ACHN (cell line): ENCODE measurements at places on chromosomes 16 and 17.

- DNase-seq = no peak
These were observed 17.7 kb upstream of the STH start for GRCh38 chr17:45981306-45981705.

DNA sequence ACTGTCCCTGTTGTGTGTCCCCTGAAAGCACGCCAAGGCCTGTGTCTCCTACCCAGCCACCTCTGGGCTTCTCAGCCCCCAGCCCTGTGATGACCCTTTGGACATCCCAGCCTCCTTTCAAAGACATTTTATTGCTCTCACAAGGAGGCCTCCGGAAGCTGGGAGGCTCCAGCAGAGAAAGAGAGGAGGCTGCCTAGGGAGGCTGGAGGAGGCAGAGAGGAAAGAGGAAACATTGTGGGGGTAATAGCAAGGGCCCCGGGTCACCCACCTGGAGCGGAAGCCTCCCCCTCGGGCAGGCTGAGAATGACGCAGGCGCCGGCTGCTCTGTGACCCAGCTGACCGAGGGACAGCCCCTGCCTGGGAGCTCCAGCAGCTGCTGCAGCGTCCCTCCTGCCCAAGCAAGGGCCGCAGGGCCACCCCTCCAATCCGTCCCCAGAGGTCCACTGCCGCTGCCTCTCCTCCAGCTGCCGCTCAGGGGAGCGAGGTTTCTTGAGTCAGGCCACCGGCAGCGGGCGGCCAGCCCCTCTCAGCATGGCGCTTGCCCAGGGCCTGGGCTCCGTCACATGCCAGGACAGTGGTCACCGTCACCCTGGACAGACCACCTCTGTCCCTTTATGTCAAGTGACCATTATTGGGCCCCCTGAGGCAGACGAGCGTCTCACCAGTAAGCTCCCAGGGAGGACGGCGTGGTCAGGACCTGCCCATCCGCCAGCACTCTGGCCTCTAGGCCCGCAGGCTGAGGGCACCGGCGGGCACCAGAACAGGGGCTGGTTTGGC lies 29.3 kb downstream of the ACTG1 start:
- DNase-seq = no peak

GRCh38 chr17:61399131-61400065 lies at the start of gene TBX2:
Gene TBX2, plus strand, starts transcription at chr17:61399843. Its CDS starts 334 bp downstream, at chr17:61400177.
- DNase-seq = peak; percentile 31

DNA sequence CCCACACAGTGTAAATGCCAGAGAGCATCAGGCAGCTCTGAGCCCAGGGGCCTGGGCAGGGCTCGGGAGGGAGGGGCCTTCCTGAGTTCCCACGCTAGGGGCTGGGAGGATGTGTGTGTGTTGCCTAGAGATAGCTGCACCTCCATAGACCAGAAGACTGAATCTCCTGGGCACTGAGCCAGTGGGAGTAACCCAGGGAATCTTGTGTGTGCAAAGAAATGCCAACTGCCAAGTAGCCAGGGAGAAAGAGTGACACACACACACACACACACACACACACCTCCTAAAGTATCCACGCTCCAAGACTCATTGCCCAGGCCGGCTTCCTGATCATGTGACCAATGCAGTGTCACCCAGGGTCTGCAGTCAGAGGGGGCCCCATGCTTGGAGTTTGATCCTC lies 166.2 kb upstream of the RPL38 start:
- DNase-seq = peak; percentile 5

- no peak for DNase-seq
These were observed 5.5 kb downstream of the GAST start for GRCh38 chr17:41717408-41718286.

GRCh38 chr17:76935331-76935730 lies 67.1 kb downstream of the MGAT5B start:
- peak; percentile 30 for DNase-seq

GRCh38 chr16:58543685-58544084 lies 28.4 kb downstream of the SETD6 start:
- DNase-seq = no peak

- peak; percentile 85 for DNase-seq
These were observed 60.1 kb downstream of the AIPL1 start for GRCh38 chr17:6374761-6375312.

- DNase-seq = no peak
These were observed 28.1 kb upstream of the KRT17 start for GRCh38 chr17:41652461-41652970.

DNA sequence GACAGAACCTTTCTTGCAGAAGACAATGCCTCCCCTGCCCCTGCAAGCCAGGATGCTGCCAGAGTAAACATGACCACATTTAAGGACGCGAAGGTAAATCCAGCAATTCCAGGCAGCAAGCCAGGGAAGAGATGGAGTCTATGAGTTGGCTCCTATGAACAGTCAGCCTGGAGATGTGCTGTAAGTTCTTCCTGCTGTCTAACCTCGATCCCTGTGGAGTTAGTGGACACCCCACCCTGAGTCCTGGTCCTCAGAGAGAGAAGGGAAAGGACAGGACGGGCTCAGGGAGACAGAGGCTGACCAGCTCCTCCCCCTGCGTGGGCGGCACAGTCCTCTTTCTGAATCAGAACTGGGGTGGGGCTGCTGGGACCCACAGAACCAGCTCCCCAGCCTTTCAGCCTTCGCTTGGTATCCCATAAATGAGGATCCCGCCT lies 24.9 kb downstream of the CDC42EP4 start:
- DNase-seq = no peak

DNA sequence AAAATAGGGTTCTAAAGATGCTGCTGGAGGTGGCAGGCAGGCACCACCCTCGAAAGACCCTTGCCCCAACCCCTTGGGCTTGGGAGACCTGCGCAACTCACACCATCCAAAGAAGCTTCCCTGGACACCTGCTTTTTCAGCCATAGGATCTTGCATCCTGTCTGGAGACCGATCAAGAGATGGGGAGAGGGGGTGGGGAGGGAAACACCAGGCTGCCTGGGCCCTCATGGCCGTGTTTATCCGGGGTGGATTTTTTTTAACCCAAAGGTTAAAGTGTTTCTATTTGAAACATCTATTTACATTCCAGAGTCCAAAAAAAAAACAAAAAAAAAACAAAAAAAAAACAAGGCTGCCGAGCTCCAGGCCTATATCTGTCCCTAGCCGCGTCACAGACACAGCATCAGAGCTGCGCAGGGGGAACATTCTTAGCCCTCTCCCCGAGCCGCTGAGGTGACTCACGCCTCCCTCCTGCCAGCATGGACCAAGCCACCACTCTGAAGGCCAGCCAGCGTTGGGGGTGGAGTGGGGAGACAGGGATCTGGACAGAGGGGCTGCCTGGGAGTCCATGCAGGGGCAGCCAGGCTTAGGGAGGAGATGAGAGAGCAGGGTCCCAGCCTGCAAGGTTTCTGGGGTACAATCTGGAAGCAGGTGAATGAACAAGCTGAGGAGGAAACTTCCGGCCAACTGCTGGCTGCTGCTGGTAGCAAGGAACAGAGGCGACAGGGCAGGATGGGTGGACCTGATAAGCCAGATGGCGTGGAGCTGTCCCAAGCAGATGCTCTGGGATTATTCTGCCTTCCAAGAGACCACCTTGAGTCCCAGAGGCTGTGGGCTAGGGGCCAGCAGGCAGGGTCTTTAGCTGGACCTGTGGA lies 14.8 kb downstream of the HDAC5 start:
- DNase-seq = peak; percentile 91

DNA sequence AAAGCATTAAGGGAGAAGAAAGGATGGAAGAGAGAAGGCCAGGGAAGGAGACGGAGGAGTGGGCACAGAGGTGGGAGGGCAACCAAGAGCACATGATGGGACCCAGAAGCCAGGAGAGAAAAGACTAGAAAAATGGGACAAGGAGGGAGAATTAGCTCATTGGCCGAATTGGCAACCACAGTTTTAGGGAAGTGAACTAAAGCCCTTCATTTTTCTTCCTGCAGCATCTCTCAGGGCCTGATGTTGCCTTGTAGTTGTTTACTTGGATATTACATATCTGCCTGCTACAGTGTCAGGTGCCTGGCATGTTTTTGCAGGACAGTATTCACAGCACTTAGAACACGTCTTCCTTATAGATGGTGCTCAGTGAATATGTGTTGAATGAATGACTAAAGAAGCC lies 19.0 kb downstream of the EMP2 start:
- no peak for DNase-seq

DNA sequence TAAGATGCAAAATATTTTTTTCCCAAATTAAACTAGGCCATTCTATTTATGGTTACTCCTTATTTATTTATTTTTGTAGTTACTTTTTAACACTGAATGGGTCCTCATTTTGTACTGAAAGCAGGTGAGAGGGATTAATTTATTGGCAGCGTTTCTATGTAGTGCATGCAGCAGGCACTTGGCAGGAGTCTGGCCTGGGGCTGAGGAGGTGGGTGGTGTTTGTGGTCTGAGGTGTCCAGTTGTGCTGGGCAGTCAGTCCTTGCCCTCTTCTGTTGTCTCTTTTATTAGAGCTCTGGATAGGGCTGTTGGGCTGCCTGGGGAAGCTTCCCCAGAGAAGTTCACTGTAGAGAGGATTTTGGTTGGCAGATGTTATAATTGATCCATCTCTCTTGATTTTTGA lies 12.7 kb downstream of the SEC14L1 start:
- DNase-seq = no peak

- DNase-seq = no peak
These were observed 222.0 kb downstream of the HS3ST3B1 start for GRCh38 chr17:14522795-14523387.

GRCh38 chr17:68942389-68942788 lies 12.8 kb downstream of the ABCA8 start:
- no peak for DNase-seq

DNA sequence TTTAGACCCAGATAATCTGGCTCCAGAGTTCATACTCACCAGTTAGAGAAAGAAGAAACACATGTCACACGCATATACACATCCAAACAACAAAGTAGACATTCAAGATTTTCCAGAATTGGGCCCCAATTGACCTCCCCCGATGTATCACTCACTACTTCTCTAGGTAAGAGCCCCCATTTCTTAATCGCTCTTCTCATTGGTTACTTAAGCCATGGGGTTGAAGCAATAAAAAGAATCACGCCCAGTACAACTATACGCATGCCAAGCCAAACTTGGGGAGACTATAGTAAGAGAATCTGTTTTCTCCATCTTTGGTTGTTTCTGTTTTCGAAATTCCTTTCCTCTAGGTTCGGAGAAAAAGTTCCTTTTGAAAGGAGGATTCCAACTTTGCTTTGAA lies 565 bp downstream of the DDX52 start:
- peak; percentile 39 for DNase-seq

DNA sequence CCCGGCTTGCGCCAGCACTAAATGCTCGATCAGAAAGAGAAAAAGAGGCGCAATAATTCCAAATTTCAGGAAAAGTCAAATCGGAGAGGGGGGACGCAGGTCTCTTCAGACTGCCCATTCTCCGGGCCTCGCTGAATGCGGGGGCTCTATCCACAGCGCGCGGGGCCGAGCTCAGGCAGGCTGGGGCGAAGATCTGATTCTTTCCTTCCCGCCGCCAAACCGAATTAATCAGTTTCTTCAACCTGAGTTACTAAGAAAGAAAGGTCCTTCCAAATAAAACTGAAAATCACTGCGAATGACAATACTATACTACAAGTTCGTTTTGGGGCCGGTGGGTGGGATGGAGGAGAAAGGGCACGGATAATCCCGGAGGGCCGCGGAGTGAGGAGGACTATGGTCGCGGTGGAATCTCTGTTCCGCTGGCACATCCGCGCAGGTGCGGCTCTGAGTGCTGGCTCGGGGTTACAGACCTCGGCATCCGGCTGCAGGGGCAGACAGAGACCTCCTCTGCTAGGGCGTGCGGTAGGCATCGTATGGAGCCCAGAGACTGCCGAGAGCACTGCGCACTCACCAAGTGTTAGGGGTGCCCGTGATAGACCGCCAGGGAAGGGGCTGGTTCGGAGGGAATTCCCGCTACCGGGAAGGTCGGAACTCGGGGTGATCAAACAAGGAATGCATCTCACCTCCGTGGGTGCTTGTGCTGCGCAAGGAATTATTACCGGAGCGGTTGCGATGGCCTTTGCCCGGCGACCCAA lies 4.0 kb upstream of the DLX4 start:
- no peak for DNase-seq

DNA sequence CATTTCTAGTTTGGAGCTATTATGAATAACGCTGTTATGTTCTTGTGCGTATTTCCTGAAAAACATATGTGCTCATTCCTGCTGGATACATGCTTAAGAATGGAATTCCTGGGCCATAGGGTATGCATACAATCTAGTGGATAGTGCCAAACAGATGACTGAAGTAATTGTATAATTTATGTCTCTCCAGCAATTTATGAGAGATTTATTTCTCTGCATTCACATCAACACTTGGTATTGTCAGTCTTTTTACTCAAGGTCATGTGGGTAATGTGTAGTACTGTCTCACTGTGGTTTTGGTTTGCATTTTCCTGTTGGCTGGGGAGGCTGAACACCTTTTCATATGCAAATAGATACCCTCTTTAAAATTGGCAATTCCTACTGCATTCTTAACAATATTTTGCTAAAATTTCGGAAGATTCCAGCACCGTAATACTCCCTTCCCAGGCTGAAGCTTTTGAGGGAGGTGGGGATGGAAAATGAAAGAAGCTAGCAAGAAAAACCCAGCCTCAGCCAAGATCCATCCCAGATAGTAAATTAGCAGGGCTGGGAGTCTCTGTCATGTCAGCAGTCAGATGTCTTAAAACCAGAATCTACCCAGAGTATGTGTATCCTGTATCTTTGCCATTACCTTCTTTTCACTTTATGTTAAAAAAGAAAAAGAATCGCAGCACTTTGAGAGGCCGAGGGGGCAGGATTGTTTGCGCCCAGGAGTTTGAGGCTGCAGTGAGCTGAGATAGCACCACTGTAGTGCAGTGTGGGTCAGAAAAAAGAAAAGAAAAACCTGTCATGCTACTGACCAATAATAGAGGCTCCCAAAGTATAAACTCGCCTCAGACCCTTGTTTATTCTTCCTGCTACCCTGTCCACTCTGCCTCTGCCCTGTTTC lies 204.9 kb downstream of the LGALS9B start:
- DNase-seq = no peak

DNA sequence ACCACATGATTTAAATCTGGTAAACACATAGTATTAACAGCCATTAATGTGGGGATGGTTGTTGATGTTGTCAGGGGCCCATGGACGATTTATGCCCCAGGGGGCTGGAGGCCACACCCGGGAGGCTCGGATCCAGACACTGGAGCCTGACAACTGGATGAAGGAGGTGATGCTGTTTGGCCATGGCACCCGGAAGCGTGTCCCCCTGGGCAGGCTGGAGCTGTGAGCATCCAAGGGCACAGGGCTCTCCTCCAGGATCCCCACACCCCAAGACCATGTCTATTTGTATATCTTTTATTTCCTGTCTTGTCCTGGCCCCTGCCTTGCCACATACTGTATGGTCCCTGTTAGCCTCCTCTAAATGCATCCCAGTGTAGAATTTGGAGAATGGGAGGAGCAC lies 4.6 kb downstream of the RSAD1 start:
- no peak for DNase-seq

DNA sequence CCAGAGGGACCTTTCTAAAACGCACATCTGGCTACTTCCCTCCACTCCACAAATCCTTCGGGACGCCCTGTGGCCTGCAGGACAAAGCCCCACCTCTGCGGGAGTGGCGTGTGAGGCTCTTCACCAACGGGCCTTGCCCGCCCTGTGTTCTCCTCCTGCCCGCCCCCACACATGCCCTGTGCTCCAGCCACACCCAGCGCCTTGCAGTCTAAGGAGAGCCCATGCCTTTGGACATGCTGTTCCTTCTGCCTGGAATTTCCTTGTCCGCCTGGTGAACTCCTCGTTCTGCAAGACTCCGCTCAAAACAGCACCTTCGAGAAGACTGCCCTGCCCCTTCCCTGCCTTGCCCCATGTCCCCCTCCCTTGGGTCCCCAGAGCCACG lies 7.4 kb downstream of the ELOB start:
- DNase-seq = no peak

- no peak for DNase-seq
These were observed 32.5 kb downstream of the PPM1E start for GRCh38 chr17:58788199-58788598.
